ENCODE measurements at places on chromosomes 12 and 14.

DNA sequence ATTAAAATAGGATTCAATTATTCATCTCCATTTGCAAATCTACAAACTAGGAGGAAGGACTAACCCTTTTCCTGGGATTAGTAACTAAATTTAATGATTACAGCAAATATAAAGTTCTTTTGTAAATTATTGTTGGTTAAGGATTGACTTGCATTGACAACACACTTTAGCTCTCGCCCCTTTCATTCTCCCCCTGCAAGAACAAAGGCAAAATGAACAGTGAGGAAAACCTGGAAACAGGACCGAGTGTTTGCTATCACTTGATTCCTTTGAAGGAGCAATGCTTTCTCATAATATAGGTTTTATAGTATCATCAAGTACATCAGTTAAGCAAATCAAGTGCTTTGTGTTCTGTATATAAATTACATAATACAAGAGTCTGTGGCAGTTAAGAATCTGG is 7.4 kb upstream of the COX16 start:
- no peak for DNase-seq

GRCh38 chr14:67852926-67853604 is 33.5 kb downstream of the RAD51B start:
- no peak for DNase-seq

DNA sequence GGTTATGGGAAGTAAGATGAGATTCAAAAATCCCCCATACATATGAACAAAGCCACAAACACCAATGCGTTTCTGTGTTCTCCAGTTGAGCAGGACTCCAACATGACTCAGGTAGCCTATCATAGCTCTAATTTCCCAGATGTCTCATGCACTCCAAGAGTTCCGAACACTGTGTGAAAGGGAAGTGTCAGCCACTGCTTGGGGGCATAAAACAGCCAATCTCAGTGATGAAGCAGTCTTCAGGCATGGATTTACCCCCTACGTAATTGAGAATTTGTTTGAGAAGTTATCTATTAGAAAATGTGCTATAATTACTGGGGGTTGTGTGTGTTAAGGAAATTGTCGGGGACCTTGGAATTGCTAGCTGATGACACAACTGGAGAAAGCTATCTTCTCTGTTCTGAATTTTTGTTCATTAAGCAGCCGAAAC is 153.9 kb upstream of the AVPR1A start:
- DNase-seq = no peak

DNA sequence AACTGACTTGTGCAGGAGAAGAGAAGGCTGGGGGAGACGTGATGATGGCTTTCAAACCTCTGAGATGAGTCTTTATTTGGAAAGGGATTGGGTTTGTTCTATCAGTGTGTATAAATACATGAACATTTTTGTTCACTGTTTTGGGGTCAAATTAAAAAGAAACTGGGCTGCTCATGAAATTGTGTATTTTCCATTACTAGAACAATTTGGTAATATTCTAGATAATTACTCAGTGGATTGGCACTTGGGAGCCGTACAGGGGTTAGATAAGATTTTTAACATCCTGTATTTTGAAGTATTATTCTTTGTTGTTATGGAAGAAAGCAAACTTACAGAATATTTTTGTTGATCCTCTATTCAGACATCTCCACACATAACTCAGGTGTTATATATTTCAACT is 340.6 kb downstream of the PRKD1 start:
- no peak for DNase-seq

- no peak for DNase-seq
Measured at GRCh38 chr12:119014368-119014767, 33.0 kb downstream of the SRRM4 start.

DNA sequence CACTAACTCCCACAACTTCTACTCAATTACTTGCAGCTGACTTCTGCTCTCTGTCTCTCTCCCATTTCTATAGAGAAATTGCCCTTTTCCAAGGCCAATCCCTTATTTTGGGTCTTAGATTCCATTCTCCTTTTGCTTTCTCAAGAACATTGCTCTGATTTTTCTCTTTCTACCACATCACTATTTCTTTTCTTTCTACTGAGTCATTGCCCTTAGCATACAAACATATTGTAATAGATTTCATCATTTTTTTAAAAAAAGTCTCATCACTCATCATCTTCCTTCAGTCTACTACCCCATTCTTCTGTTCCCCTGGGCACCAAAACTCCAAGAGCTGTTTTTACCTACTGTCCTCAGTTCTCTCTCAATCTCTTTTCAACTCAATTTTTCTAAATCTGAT is 4.4 kb upstream of the KCNA1 start:
- DNase-seq = no peak

DNA sequence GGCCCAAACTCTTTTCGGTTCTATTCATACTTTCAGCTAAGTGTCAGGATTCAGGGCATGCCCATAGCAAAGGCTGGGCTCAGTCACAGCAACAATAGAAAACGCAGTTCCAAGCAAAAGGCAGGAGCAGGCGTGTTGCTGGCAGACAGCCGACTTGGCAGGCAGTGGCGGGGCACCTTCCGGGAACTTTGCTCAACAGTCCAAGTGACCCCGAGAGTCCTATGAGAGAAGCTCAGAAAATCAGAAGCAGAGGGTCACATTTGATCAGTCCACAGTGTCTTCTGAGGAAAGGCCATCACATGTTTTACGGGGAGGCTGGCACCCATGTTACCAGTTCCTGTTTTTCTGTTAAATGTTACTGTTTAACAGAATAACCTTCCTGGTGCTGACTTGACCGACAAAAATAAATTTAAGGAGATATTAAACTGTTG is 115.0 kb downstream of the DACT1 start:
- no peak for DNase-seq

DNA sequence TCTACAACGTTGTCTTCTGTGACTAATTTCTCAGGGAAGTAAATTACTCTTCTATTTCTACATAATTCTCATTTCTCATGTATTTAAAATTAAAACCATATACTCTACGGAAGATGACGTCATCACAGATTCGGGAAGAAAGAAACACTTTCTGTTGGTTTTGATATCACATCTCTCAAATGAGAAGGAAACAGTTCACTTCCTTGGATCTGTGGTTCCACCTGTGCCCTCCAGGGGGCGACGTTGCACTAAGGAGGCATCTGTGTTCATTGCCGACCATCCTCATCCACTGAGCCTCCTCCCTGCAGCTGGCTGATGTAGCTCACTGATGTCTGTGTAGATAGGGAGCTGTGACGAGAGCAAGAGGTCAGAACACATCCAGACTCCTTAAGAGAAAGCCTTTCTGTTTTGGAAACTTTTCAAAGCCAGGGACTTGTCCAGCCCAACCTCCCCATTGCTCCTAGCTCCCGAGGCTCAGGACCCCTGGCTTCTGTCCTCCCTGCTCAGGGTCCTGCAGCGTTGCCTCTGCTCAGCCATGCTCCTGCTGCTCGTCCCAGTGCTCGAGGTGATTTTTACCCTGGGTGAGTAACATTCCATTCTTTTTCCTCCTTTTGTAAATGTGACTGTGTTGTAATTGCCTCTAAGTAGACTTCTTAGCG is 172.7 kb upstream of the OR4E1 start:
- DNase-seq = no peak

DNA sequence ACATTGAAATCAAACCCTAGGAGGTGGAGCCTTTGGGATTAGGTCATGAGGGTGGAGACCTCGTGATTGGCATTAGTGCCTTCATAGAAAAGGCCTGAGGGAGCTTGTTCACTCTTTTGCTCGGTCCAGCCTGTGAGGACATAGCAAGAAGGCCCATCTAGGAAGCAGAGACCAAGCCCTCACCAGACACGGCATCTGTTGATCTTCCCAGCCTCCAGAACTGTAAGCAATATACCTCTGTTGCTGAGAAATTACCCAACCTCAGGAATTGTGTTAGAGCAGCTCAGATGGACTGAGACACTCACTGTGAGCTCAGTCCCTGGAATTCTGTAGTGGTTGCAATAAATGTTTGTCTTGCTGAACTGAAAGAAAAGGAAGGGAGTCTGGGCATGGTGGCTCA is 116.2 kb upstream of the MAP1LC3B2 start:
- DNase-seq = no peak

GRCh38 chr14:21978184-21978998 is 304.8 kb upstream of the OR4E1 start:
- DNase-seq = peak; percentile 42

- no peak for DNase-seq
Measured at GRCh38 chr12:107320033-107320928, 226.9 kb upstream of the CRY1 start.

DNA sequence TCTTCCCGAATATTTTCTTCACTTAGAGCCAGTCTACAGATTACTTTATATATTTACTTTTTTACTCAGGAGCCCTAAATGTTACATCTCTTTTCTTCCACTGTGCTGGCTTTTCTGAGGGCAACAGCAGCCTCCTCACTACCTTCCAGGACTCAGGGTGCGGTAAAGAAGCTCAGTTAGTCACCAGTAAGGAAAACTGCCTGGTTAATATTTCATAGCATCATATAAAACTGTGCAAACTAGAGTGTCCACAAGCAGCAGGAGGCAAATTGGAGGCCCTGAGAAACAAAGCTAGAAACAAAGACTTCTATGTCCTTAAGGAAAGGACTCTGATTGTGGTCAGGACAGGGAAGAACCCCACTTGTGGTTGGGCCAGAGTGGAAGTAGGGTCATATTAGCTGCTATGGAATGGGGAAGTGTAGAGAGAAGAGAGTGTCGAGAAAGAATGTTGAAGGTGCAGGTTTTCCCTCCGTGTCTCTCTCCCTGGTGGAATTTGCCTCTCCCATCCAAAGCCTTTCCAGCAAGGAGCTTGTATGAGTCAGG is 220.1 kb downstream of the SLC15A4 start:
- no peak for DNase-seq

DNA sequence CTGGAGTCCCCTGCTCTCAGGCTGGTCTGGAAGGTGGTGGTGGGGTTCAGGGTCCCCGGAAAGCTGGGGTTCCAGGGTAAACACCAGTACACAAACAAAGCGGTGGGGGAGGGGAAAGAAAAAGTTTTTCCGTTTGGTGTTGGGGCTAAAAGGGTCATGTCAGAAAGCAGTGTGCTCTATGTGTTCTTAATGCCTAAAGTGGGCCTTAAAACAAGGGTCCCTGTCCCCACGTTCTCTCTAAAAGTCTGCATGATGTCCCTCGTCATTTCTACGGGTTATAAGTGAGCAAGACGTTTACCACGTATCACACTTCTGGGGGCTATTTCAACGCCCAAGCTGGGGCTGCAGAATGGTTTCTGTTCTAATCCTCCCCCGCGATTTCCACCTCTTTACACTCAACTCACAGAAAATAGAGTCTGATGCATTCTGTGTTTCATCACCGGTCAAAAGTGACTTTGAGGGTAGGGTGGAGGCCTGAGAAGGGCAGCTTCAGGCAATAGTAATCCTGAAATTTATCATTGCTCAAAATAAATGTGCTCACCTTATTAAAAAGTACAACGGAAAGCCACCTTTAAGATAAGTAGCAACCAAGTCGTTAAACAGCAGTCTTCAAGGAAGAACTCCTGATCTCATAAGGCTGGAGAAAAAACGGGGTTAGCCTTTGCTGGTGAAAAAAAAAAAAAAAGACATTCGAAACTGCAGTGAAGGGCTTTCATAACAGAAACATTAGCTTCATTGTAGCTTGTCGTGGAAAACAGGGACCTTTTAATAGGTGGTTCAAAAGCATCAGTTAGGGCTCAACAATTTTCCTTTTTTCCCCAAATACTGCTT is 63.9 kb upstream of the PTGR2 start:
- DNase-seq = no peak

Data from NCI-H1048 (cell line).